Activated CD4-positive, alpha-beta T cell treated with anti-CD3 and anti-CD28 coated beads for 1 hour (primary cell): ENCODE measurements at places on chromosomes 16 and 17.

- DNase-seq = no peak
These were observed 30.0 kb upstream of the ANKRD40CL start for GRCh38 chr17:50797135-50797810.

DNA sequence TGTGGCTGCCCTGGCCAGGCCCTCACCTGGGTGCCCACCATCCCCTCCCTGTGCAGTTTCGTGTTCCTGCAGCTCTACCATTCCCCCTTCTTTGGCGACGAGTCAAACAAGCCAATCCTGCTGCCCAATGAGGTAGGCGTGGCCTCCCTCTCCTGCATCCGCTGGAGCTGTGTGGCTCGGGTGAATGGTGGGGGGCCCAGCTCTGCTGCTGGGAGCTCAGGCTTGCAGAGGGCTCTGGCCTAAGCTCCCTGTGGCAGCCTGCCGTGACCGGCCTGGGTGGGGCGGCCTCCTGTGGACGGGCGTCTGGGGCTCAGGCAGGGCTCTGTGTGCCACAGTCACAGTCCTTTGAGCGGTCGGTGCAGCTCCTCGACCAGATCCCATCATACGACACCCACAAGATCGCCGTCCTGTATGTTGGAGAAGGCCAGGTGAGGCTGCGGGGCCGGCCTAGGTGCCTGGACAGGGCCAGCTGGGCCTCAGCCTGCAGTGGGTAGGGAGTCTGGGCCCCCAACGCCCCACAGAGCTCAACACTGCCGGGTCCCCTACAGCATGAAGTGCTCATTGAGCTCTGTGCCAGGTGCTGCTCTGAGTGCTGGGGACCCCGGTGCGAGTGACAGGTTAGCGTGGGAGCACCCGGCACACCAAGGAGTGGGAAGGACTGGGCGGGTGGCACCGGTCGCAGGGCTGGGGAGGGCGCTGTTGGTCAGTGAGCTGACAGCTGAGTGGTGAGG, 37.3 kb downstream of the TSC2 start:
- DNase-seq = no peak

DNA sequence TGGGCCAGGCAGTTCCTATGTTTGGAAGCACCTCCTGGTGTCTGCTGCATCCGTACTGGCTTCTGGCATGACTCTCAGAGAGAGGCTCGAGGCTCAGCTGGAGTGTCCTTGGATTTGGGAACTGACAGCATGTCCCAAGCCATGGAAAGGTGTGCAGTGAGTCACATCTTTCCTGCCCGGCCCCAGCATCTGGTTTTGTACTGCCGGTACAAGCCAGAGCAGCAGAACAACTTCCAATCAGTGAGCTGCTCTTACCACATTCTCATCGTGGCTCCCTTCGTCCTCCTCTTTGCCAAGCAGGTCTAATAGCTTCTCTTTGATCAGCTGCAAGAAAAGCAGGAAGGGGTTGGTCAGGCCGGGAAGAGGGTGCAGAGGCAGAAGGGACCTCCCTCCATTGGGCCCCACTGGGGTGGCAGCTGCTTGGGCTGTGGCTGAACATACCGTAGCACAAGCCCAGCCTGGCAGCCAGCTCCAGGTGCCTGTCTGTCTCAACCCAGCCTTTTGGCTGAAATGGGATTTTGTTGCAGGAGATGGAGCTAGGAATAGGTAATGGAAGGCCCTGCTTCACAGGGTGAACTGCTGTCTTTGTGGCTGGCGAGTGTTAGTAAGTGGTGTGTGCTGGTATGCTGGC, 24.2 kb downstream of the SPACA3 start:
- DNase-seq = no peak

GRCh38 chr17:67216578-67217320, 28.2 kb downstream of the HELZ start:
- no peak for DNase-seq

DNA sequence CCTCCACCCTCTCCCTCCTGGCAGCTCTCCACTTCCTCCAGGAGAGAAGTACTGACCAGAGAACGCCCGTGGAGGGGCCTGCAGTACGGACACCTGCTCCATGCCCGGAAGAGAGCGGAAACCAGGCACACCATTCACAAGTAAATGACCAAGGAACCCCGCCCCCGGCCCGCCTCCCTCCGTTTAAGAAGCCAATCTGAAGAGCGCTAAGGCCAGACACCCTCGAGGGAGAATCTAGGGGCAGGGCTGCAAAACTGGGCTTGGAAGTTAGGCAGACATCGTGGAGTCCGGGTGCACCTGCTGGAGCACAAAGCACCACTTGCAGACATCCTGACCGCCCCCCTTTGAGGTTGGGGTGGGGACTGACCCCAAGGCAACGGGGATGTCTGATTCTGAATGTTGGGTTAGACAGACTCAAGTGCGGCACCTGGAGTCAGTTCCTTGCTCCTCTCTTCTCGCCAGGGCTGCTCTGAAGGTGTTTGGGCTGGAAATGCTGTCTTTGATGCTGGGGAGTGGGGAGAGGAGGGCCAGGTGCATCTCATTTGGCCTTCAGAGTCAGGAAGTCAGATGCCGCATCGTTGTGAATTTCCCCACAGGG, 964 bp upstream of the FAAP100 start:
- DNase-seq = peak; percentile 53

- no peak for DNase-seq
These were observed 26.2 kb downstream of the ADAMTS18 start for GRCh38 chr16:77408607-77409006.

- DNase-seq = no peak
These were observed 28.8 kb downstream of the IGFBP4 start for GRCh38 chr17:40471846-40472732.

DNA sequence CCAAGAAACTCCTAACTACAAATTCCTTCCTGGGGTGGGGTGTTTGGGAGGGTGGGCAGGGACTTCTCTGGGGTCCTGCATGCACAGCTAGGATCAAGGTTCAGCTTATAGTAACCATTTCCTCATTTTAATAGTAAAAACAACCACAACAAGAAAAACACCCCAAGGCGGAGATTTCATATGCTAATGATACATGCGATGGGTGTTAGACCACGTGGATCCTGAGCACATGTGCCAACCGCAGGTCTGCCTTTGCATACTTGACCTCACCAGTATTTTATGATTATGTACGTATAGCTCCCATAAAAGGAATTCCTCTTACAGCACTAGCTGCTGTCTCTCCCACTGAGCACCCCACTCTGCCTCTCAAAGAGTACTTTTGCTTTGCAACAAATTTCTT, 1.9 kb downstream of the KRTAP4-11 start:
- DNase-seq = no peak

GRCh38 chr17:64402469-64402868, 11.8 kb upstream of the PECAM1 start:
- DNase-seq = no peak

DNA sequence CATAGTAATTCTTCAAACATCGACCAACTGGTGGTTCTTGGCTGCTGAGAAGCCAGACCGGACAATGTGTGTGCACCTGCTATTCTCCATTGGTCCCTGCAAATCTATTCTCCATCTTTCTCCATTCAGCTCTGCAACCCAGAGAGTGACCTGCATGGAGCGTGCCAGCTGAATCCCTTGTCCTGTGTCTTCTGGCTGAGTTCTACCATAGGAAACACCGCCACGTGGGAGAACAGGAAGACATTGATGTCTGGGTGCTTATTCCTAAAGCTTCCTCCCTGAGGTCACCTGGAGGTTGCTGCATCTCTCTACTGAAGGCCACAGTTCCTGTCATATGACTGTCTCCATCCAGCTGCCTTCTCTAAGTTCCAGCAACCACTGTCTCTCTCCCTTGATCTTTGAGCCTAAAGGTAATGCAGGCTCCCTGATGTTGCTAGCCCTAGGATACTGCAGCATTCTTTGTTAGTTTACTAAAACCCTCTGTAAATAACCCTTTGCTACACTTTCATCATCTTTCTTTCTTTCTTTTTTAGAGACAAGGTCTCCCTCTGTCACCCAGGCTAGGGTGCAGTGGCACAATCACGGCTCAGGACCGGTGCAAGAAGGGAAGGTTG, 10.6 kb upstream of the SMG1 start:
- no peak for DNase-seq

- DNase-seq = no peak
These were observed 1.3 kb downstream of the PRPSAP2 start for GRCh38 chr17:18859256-18859655.

- DNase-seq = no peak
These were observed 337.5 kb downstream of the SOX9 start for GRCh38 chr17:72458301-72458700.

DNA sequence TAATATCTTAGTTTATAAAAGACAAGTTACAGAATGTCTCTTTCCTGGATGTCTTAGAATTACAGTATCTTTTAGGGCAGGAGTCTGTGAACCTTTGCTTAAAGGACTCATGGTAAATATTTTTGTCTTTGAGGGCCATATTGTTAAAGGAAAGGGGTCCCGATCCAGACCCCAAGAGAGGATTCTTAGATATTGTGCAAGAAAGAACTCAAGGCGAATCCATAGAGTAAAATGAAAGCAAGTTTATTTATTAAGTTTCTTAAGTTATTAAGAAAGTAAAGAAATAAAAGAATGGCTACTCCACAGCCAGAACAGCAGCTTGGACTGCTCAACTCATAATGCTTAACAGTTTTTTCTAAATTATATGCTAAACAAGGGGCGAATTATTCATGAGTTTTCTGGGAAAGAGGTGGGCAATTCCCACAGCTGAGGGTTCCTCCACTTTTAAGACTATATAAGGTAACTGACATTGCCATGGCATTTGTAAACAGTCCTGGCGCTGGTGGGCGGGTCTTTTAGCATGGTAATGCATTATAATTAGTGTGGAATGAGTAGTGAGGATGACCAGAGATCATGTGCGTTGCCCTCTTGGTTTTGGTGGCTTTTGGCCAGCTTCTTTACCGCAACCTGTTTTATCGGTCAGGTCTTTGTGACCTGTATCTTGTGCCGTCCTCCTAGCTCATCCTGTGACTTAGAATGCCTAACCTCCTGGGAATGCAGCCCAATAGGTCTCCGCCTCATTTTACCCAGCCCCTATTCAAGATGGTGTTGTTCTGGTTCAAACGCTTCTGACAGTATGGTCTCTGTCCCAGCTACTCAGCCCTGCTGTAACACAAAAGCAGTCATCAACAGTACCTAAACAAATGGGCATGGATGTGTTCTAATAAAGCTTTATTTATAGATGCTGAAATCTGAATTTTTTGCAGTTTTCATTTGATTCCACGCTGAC, 53.2 kb downstream of the BMERB1 start:
- no peak for DNase-seq

GRCh38 chr16:11232852-11233726, 22.9 kb downstream of the SOCS1 start:
- peak; percentile 69 for DNase-seq

GRCh38 chr17:44766409-44767038, 7.7 kb downstream of the ADAM11 start:
- no peak for DNase-seq

DNA sequence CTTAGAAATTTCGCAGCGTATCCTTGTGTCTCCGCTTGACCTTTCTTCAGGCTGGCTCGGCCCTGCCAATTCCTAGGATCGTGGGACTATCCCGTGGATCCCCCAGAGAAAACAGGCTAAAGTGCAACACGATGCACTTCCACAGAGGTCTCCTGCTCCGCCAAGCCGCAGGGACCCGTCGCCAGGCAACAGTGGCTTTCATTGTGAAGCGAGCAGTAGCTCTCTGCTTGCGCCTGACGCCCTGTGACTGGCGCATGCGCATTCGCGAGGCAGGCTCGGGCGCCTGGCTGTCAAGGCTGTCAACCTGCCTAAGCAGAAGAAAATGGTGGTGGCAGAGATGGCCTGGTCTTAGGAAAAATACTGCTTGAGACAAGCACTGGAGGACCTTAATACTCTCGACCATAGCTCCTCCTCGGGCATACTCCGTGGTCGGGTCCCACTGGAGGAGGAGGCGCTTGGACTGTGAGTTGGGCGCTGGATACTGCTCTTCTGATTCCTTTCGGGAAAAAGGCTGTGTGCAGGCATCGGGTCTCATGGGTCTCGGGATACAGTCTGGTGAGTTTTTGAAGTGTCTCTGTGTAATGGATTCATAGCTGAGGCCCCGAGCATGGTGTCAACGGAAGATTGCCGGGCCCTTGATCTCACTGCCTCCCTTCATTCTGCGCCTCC, 2336.1 kb downstream of the TP53TG3F start:
- no peak for DNase-seq

DNA sequence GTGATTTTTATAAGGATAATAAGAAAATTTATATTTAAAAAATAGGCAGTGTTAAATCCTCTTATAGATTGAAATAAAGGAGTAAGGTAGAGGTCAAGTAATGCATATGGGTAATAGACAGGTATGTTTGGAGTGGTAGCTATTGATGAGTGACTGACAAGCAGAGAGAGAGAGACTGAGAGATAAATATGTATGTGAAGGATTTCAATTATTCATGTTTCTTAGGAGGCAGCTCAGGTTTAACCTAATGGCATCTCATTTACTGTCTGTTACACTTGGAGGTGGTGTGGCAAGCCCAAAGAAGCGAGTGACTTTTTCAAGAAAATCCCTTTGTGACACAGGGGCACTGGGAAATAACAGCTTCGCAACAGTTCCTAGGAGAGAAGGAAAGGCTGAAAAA, 120.2 kb downstream of the KIF2B start:
- no peak for DNase-seq

DNA sequence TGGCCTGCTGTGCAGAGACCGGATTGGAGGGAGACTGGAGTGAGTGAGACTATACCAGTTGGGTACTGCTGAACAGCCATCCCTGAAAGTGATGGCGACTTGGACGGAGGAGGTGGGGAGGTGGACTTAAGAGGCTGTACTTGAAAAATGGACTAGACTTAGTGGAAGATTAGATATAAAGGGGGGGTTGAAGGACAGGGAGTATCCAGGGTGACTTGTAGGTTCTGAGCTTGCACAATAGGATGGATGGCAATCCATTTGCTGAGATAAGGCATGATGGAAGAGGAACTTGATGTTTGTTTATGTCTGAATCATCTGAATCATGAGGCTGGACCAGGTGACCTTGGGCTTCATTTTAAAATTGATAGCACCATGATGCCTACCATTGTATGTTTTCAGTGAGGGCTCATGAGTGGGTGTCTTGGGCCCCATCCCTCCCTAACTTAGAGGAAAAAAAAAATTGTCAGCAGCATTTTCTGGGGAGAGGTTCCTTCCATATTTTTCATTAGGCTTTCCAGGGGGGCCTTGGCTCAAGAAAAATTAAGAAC, 41.2 kb downstream of the PRKCA start:
- no peak for DNase-seq

- DNase-seq = no peak
These were observed 1.9 kb downstream of the SRSF1 start for GRCh38 chr17:58005031-58005727.

DNA sequence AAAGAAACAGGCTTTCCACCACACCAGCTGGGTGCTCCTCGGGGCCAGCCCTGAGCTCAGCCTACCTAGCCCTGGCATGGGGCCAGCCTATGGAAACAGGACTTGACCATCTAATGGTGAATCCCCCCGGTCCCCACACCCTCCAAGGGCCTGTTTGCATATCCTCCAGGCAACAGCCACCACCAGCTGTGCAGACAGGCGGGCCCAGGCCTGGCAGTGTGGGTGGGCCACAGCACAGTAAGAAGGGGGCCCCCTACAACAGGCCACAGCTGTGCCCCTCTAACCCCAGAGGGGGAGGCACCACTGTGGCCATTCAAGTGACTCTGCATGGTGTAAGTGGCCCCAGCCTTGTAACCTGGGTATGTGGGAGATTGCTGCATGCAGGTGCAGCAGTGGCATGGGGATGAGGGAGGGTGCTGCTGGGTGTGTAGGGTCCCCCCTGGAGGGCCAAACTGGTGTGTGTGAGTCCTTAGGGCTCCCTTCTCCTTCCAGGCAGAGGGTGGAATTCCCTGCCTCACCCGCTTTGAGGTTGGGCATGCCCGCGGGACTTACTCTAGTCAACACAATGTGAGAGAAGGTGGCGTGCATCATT, 148.2 kb downstream of the C16orf78 start:
- DNase-seq = no peak

GRCh38 chr17:37708008-37708615, 36.7 kb downstream of the HNF1B start:
- no peak for DNase-seq
